ENCODE measurements at places on chromosomes 3 and 15.
A peak's percentile ranks its signal among the peaks of the same experiment; 100 is the strongest.

- no peak for DNase-seq
Observed at GRCh38 chr3:197795200-197795599, 4.1 kb downstream of the LRCH3 start.

- no peak for DNase-seq
Observed at GRCh38 chr3:194833114-194833910, 147.6 kb downstream of the FAM43A start.

GRCh38 chr15:90191794-90192509 lies 9.2 kb upstream of the SEMA4B start:
- DNase-seq = no peak

GRCh38 chr15:75718328-75718727 lies 5.7 kb upstream of the CSPG4 start:
- DNase-seq = no peak

GRCh38 chr3:159828542-159828943 lies 160.1 kb upstream of the IL12A start:
- DNase-seq = no peak

- DNase-seq = no peak
Observed at GRCh38 chr3:130425484-130425883, 80.0 kb downstream of the COL6A5 start.

GRCh38 chr3:186110975-186111974 lies 2.4 kb upstream of the ETV5 start:
- no peak for DNase-seq

GRCh38 chr3:139202959-139203349 lies 140.9 kb upstream of the MRPS22 start:
- no peak for DNase-seq

DNA sequence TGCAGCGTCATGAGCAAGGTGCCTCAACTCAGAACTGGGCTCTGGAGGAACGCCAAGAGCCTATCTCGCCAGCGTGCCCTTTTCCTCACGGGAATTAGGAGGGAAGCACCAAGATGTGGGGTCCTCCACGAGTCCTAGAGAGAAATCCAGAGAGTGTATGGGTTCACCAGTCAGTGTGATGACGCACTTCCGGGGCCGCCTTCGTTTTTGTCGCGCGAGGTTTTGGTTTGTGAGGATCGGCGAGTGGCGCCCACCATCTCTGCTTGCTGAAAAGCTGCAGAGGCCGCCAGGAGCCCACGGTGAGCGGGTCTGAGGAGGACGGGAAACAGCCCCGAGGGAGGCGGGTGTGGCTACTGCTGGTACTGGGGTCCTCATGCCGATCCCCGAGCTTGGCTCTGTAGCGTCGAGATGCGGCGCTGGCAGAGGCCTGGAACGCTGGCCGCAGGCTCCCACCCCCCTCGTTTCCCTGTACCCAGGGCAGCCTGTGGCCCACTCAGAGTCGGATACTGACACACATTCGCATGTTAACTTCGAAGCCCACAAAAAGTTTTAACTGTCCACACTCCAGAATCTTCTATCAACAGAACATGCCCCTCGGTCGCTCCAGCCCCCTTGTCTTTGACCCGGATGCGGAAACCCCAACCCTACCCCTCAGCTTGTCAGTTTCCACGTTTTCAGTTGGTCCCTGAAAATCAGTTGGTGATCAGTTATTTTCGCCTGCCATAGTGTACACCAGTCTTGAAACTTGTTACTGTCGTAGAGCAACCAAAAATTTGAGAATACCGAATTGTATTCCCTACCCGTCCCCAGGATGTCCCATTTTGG lies 30.4 kb downstream of the ZNF662 start:
- DNase-seq = no peak

DNA sequence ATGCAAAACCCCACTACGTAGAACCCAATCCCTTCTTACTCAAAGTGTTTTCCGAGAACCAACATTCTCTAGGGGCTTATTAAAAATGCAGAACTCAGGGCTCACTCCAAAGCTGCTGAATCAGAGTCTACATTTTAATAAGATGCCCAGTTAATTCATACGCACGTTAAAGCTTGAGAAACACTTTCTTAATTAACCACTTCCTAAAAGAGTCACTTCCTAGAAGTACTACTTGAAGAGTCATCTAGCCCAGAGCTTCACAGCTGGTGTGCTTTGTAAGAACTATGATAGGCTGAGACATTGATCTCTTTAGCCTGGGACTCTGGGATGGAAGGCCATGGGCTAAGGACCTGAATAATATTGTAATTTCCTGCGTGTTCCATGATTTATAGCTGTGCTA lies 9.0 kb downstream of the COL6A5 start:
- DNase-seq = no peak

DNA sequence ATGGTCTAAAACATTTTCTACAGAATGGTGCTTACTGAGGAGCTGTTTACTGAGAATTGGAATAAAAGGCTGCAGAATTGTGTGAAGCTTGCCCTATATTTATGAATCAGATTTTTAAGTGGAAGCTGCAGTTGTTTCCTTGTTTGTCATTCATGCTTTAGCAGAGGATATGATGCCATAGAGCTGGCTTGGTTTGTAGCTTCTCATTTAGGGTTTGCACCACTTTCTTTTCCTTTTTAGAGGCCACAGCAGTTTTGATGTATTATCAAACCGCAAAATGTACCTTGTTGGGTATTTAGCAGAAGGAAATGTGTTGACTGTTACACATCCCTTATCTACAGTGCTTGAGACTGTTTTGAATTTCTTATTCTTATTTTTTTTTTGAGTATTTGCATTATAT lies 66.2 kb downstream of the RASA2 start:
- DNase-seq = no peak

- no peak for DNase-seq
Observed at GRCh38 chr3:156978481-156978961, 152.4 kb downstream of the LEKR1 start.

DNA sequence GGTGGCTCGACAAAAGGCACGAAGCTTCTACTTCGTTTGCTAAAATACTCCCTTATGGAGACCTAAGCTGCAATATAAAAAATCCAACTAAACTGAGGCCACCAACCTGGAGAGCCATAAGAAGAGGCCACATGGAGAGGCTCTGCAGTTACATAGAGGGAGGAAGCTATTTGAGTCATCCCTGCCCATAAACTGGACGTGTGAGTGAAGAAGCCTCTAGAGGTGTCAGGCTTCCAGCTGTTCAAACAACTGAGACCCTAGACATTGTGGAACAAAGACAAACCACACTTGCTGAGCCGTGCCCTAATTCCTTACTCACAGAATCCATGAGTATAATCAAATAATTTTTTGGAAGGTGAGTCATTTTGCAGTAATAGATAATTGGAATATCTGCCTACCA lies 50.2 kb upstream of the GMNC start:
- no peak for DNase-seq

- no peak for DNase-seq
Observed at GRCh38 chr3:104437131-104437750, 929.5 kb upstream of the ALCAM start.

GRCh38 chr3:30832961-30833575 lies 61.4 kb downstream of the GADL1 start:
- no peak for DNase-seq

- DNase-seq = no peak
Observed at GRCh38 chr15:99125061-99125891, 20.4 kb downstream of the SYNM start.

- DNase-seq = no peak
Observed at GRCh38 chr3:138303474-138303873, 26.2 kb downstream of the NME9 start.

GRCh38 chr15:67138891-67139855 lies 73.8 kb downstream of the SMAD3 start:
- no peak for DNase-seq

GRCh38 chr3:169818316-169818715 lies 5.6 kb upstream of the LRRC34 start:
- no peak for DNase-seq

DNA sequence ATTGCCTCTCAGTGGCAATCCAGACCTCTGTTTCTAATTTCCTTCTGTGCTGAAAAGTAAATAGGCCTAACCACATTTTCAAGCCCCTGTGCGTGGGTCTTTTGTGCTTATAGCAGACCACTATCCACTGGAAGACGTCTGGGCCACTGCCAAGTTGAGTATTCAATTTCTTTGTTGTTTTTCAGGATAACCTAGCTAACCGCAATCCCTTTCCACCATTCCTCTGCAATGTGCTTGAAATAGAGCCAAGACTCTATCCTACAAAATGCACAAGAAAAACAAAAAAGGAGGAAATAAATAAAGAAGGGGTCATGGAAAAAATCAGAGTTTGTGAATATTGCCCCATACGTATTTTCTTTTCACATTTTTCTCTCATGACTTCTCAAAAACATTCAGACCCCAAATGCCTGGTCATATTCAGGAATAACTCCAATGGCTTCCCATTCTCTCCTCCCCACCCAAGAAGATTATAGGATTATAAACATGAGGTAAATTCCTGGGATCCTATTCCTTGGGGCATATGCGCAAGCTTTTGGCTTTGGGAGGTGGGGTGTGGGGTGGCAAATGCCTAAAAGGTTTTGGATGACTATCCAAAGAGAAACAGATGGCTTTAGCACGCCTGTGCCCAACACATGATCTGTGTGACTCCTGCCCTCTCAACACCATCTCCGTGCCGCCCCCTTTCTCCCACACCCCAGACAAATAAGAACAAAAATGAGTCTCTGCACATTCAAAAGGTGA lies 217.9 kb upstream of the THBS1 start:
- DNase-seq = no peak

- DNase-seq = no peak
Observed at GRCh38 chr15:77387365-77388105, 32.4 kb downstream of the PEAK1 start.

GRCh38 chr15:80777137-80777536 lies 2.0 kb upstream of the CEMIP start:
- DNase-seq = no peak

DNA sequence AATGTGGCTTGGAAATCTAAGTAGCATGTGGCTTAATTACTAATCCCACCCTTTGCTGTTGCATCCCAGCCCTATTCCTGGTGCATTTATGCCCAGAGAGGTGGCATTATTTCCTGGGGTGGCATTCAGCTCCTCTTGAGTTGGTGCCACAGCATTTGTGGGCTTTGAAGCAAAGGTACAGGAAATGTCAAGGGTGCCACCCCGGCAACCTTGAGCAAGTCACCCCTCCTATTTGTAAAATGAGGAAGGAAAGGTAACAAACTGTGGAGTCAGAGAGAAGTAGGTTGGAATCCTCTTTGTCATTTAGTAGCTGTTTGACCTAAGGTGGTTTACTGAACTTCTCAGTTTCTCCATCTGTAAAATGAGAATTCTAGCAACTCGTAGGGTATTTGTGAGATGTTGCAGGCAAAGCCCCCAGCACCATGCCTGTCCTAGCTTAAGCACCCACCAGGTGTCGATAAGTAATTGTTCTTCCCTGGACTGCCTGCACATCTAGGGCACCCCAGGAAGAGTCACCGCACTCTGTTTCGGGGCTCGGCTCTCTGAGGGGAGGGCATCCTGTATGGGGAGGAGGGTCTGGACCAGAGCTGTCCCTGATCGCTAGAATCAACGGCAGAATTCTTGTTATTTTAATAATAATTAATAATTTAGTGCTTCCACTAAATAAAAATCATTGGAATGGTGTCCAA lies 17.1 kb downstream of the ISG20 start:
- DNase-seq = no peak

DNA sequence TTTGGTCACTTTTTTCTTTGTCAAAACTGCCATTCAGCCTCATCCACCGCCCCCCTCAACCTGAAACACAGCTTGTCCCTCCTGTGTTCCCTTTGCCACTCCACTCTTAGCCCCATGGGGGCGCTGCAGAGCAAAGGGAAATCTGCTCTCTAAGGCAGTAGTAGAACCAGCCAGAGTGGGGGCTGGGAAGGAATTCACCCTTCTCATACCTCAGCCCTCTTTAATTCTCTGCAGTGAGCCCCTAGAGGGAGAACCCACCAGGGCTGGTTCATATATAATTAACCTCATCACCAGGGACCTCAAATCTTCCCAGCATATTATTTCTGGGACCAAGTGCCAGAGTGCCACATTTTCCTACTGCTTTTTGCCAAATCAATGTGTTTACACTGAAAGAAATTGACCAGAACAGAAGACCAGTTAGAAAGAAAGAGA lies 2.8 kb upstream of the BCL6 start:
- peak; percentile 86 for DNase-seq

GRCh38 chr3:17235310-17235709 lies 350.6 kb downstream of the PLCL2 start:
- no peak for DNase-seq

- no peak for DNase-seq
Observed at GRCh38 chr3:58492494-58492905, 604 bp downstream of the KCTD6 start.

- DNase-seq = no peak
Observed at GRCh38 chr3:167728176-167728575, 6.5 kb downstream of the PDCD10 start.

DNA sequence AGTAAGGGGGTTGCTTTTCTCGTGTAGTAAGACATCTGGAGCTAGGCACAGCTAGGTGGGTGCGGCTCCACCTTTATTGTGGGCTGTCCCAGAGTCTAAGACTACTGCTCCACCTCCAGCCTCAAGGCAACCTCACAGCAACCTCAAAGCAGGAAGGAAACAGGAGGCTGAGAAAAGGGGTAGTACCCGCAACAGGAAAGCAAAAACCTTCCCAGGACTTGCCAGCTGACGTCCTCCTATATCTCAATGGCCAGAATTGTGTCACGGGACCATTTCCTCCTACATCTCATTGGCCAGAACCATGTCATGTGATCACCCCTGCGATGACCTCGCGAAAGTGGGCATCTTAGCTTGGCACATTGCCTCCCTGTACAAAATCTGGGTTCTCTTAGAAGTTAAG lies 4.3 kb upstream of the GPR160 start:
- no peak for DNase-seq

DNA sequence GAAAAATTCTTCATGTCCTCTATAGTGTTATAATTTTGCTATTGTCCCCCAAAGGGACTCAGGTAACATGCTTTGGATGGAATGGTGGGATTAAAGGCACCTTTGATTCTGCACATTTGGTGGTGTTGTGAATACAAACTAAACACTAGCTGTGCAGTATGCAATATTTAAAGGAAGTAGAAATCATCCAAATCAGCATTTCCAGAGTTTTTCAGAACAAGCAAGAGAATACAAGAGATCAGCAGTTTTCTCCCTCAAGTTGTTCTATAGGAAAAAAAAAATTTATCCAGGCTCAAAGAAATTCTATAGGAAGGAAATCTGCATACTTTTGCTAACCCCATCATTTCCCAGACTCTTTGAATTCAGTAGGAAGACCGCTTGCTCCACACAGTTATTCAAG lies 10.2 kb upstream of the ADIPOQ start:
- DNase-seq = no peak

GRCh38 chr3:48505146-48505545 lies 1.2 kb upstream of the SHISA5 start:
- no peak for DNase-seq

GRCh38 chr3:133525435-133525834 lies 48.1 kb upstream of the CDV3 start:
- no peak for DNase-seq

- no peak for DNase-seq
Observed at GRCh38 chr15:81786776-81787175, 259.0 kb downstream of the MEX3B start.
